ENCODE measurements at places on chromosomes 16 and 17.

DNA sequence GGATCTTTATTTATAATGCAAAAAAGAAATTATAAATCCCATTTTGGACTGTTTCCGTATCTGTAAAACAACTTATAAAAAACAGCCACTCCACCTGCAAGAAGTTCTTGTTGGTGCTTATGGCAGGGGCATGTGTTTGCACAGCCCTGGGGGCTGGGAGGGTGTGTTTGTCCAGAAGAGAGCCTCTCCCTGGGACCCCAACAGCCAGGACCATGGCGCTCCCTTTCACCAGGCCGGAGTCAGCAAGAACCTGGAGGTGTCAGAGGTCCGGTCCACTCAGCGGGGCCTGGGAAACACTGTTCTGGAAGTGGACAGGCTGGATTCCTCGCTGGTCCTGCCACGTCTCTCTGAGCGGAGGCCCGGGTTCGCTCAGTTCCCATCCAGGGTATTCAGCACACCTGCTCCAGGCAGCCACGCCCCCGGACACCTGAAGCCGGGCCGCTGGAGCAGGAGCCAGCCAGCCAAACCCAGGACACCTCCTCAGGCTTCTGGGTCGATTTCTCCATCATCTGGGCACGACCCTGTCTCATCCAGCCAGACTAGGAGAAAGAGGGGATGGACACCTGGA, 18.9 kb upstream of the GINS2 start:
- DNase-seq, result no peak

- DNase-seq, result no peak
Observed at GRCh38 chr17:40344421-40345160, 19.9 kb downstream of the GJD3 start.

DNA sequence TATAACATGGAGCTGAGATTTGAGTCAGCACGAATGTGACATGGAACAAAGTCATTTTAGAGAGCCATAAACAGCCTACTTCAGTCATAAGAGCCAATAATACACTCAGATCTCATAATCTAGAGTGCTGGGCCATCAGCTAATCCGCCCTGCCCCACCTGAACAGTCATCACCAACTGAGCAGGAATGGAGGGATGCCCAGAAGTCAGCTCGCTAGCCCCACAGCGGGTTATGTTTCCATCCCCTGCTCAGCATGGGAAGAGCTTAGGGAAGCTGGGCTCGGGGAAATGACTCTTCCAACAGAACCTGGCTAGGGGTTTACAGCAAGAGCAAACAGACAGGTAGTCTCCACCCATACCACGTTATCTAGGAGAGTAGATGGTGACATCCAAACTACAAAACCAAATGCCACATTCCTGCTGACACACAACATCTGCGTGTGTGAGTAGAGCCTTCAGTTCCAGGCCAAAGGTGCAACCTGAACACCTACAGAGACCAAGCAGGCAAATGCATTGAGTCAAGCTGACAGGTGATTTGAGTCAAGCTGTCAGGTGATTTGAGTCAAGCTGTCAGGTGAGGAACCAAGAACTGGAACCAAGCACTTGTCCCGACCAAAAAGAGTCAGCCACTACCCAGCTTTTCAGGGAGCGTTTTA, 2.0 kb downstream of the TMEM11 start:
- no peak for DNase-seq

DNA sequence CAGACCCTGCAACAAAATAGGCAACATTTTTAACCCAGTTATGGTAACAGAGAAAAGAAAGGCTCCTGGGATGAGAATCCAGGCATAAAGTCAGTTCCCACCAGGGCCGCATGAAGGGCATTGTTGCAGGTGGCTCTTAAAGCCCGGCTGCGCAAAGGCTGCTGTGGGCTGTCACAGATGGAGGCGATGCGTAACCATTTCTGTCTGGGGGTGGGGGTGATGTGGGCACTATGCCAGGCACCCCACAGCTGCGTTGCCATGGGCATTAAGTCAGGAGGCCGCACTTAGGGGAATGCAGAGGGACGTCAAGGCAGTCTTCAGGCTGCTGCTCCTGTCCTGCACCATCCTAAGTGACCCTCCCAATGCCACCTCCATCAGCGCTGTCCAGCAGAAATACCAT, 228.4 kb downstream of the CPPED1 start:
- DNase-seq, result no peak

DNA sequence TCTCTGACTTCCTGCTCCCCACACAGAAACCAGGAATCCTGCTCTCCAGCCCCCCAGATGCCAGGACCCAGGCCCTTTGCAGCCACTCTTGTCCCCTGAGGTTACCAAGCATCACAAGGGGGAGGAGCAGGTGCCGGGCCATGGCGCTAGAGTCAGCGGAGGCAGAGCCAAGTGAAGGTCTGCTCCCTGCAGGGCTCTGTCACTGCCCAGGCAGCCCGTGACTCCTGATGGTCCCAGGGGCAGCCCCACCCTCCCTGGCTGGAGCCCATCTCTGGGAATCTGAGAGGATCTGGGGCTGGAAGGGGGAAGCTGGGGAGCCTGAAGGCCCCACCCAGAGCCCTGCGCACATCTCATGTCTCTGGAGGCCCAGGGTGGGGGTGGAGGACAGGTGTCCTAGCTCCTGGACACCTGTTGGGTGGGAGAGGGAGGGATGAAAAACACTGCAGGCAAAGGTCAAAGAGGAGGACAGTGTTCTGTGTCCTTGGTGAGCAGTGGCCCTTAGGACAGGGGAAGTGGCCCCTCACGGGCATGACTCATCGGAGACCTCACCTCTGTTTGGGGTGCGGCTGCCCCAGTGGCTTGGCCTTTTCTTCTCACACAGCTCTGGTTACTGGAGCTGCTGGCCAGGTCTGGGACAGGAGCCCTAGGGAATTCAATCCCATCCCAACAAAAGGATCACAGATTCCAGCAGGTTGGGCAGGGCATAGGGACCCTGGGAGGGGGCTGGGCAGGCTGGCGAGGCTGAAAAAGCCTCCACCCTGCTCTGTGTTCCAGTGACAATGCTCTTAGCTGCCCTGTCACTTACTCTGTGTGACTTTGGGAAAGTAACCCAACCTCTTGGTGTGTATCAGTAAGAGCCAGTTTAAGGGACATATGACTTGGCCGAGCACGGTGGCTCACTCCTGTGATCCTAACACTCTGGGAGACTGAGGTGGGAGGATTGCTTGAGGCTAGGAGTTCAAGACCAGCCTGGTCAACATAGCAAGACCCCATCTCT, at the start of gene PRSS36:
PRSS36 (minus strand) TSS at position 173 of the 997 bp plus-strand sequence; CDS start at position 142, 31 bp downstream.
- DNase-seq, result no peak
